ENCODE measurements at places on chromosomes 2 and 18. TPM values are rescaled to one million over a fixed set of nuclear protein-coding genes. Genes with fewer than 3 reads are reported as not detected.

Gene NEURL3
- total RNA-seq = not detected

Gene TBC1D8
- total RNA-seq = 25.3 TPM

Gene LGALSL
- total RNA-seq = 14.0 TPM

Gene CD8B
- not detected for total RNA-seq

Gene C2orf66
- under 0.01 TPM for total RNA-seq
